Brain (organoid and tissue), 16 donors: ENCODE measurements at places on chromosomes 1 and 21.

DNA sequence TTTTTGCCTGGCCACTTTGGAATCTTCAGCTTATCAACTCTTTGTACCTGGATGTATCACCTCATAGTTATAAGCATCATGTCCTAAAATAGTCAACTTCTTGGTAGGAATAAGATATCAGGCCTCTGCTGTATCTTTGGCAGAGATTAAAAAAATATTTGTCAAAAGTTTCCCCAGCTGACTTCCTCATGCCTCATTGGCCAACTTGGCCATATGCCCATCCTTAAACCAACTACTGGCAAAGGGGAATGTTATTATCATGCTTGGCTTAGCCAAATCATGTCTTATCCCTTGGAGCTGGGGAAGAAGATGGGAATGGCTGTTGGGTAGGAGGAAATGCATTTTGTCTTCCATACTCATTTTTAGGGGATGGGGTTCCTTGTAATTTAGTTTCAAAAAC, 23.4 kb downstream of the NFASC start:
- DNase-seq: no peak

DNA sequence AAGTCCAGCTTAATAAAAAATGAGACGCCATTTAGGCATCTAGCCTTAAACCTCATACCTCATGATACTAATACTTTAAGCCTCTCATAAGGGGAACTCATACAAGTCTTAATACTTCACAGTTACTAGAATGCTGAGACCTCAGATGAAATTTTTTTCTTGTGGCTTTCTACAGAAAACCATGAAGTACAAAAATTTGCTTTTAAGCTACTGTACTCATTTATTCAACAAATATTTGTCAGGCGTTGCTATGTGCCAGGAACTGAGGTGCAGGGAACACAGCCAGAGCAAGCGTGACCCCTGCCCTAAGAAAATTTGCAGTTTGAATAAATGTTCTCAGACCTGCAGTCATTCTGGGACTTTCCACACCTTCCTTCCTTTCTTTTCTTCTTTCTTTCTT, 150.6 kb downstream of the MRPL39 start:
- DNase-seq: no peak

- DNase-seq: no peak
Measured at GRCh38 chr1:58573138-58573537, 3.9 kb downstream of the TACSTD2 start.

- DNase-seq: no peak
Measured at GRCh38 chr1:72759486-72759885, 477.1 kb upstream of the NEGR1 start.

DNA sequence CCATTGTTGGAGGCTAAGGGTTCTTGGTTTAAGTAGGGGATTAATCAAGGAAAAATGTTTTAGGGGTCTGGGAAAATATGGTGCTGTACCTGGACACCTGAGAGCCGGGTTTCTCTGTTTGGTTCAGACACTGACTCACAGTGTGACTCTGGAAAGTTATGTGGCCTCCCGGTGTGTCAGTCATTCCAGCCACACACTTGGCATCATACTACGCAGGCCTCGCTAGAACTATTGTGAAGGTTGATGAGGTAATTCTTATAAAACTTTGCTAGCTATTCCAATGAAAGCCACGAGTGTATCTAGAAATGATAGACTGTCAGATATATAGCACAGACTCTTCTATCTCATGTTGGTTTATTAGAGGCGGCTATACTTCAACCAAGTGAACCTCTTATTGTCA, 4.8 kb upstream of the CAMSAP2 start:
- no peak for DNase-seq

- no peak for DNase-seq
Measured at GRCh38 chr1:24385160-24385940, 28.2 kb downstream of the STPG1 start.

- DNase-seq: no peak
Measured at GRCh38 chr1:19449454-19450228, 35.7 kb downstream of the CAPZB start.

GRCh38 chr1:54410359-54410758, 4.2 kb upstream of the SSBP3 start:
- no peak for DNase-seq

GRCh38 chr1:94819238-94819944, 766 bp upstream of the SLC44A3 start:
- DNase-seq: no peak

GRCh38 chr1:245823408-245824147, 668.8 kb downstream of the KIF26B start:
- peak; percentile 86 for DNase-seq

DNA sequence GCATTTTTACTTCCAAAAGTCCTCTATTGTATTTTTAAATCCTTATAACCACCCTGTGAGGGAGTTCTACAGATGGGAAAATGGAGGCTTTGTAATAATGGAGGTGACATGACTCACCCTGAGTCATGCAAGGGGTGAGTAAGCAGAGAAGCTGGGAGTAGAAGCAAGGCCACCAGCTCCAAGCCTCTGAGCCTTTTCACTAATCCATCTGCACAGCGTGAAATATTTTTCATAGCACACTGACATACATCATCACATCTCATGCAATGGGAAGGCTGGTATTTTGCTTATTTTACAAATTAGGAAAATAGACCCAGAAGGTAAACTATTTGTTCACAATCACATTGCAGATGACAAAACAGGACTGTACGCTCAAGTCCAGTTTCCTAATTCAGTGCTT, 96.9 kb downstream of the KCNH1 start:
- DNase-seq: no peak

- DNase-seq: peak; percentile 85
Measured at GRCh38 chr21:45029298-45029947, 45.0 kb upstream of the ADARB1 start.

GRCh38 chr1:178382372-178382771, 114.4 kb downstream of the CLEC20A start:
- no peak for DNase-seq

DNA sequence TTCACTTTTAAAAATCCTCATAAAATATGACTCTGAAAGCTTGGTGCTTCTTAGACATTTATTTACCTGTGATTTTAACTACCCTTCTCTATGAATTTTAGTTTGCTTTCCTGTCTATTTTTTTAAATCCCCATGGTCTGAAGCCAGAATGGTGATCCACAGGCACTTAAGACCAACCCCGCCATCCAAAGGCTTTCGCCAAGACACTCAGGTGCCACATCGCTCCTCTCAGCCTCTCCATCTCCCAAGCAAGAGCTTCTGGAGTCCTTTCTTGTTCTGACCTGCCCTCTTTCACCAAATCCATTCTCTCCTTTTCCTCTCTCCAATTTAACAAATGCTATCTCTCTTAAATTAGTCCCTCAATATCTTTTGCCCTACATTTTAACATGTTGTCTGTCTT, 464.6 kb downstream of the PCP4 start:
- DNase-seq: no peak

- no peak for DNase-seq
Measured at GRCh38 chr1:151187205-151187604, 2.8 kb downstream of the VPS72 start.

- DNase-seq: no peak
Measured at GRCh38 chr1:68107771-68108170, 57.3 kb upstream of the DIRAS3 start.

- DNase-seq: no peak
Measured at GRCh38 chr1:109197158-109198042, 16.3 kb upstream of the SARS1 start.

GRCh38 chr1:193520472-193520871, 334.1 kb upstream of the B3GALT2 start:
- DNase-seq: no peak
